GM23248 (cell line): ENCODE measurements at places on chromosomes 3 and 15. TPM values are rescaled to one million over a fixed set of nuclear protein-coding genes. Genes with fewer than 3 reads are reported as not detected.

The ACTC1 gene
- total RNA-seq, result 7.6 and 21.4 TPM in 2 replicates

The U2SURP gene
- total RNA-seq, result 40.2 and 48.1 TPM in 2 replicates

- H3K4me3 ChIP-seq, result no peak overlapping the region
- H3K27me3 ChIP-seq, result no peaks in the 10 kb centered on the region
- no peaks in the 10 kb centered on the region for H3K36me3 ChIP-seq
Observed at GRCh38 chr3:126995926-126996512, 13.1 kb downstream of the PLXNA1 start.

GRCh38 chr3:184592371-184593219 lies 31.0 kb downstream of the EPHB3 start:
- H3K4me3 ChIP-seq, result no peak overlapping the region
- H3K27ac ChIP-seq, result no peak overlapping the region
- H3K4me1 ChIP-seq, result no peaks in the 10 kb centered on the region
- H3K36me3 ChIP-seq, result no peaks in the 10 kb centered on the region
- no peaks in the 10 kb centered on the region for H3K27me3 ChIP-seq

GRCh38 chr3:78517965-78518364 lies 1249.8 kb downstream of the ROBO1 start:
- H3K27me3 ChIP-seq, result no peaks in the 10 kb centered on the region; the same call in 1 of the 2 replicates
- DNase-seq, result no peak
- H3K4me3 ChIP-seq, result no peak overlapping the region
- no peaks in the 10 kb centered on the region for H3K36me3 ChIP-seq
- H3K27ac ChIP-seq, result no peak overlapping the region
